ENCODE measurements at places on chromosomes 3 and 15.
A peak's percentile ranks its signal among the peaks of the same experiment; 100 is the strongest.

GRCh38 chr3:100780071-100780622 is 70.9 kb downstream of the TFG start:
- no peak for DNase-seq

DNA sequence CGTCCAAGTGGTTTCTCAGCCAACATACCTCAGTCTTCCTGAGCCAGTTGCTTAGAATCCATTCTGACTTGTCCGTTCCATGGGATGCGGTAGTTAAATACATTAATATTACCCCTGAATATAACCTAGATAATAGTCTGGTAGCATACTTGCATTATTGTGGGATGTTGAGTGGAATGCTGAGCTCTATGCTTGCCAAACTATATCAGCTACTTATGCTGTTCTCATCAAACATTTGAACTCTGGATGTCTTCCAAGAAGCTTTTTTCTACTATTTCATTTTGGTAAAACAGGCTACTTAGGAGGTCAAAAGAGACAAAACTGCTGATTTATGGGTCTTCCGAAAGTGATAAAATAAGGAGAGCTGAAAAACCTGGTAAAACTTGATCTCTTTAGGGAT is 429.5 kb downstream of the NAALADL2 start:
- DNase-seq: no peak

GRCh38 chr15:39114690-39115378 is 466.0 kb upstream of the THBS1 start:
- DNase-seq: no peak

DNA sequence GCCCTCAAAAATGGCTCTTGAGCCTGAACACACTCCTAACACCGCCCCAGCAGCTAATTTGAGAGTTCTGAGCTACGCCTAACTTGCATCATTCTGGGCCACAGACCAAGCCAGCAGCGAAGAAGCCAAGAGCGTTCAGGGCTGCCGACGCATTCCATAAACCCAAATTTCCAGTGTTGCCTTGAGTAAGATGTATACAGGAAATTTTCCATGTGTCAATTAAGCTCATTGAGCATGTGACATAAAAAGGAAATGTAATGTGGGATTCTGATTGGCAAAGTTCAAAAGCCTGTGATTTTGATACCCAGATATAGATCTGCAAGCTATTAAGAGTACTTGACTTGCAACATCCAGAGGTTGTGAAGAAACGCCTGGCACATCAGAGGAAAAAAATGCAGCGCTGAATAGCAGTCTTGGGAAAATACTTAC is 148.6 kb upstream of the NR2F2 start:
- DNase-seq: no peak

DNA sequence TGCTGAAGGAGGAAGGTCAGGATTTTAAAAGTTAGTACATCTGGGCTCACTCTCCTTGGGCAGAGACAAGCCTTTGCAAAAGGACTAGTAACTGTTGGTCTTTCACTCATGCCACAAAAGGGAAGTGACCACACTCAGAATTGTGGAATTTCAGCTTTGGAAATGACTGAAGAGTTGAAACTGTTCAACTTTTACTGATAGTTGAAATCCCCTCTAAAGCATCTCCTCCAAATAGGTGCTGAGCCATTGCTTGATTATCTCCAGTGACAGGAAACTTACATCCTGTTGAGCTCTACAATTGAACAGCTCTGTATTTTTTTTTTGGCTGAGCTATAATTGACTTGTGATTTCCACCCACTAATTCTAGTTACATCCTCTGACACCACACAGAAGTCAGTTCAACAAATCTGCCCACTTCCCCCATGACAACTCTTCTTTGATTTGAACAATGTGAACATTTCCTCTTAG is 254.8 kb upstream of the TPRG1 start:
- DNase-seq: no peak

GRCh38 chr3:40661284-40661683 is 136.5 kb downstream of the ZNF621 start:
- no peak for DNase-seq

- DNase-seq: no peak
Observed at GRCh38 chr3:177069514-177070329, 127.6 kb downstream of the TBL1XR1 start.

- no peak for DNase-seq
Observed at GRCh38 chr15:91586560-91586959, 266.9 kb upstream of the SLCO3A1 start.

- DNase-seq: no peak
Observed at GRCh38 chr15:85503151-85503799, 122.9 kb downstream of the AKAP13 start.

GRCh38 chr3:172749230-172749965 is 1.1 kb upstream of the ECT2 start:
- DNase-seq: no peak

DNA sequence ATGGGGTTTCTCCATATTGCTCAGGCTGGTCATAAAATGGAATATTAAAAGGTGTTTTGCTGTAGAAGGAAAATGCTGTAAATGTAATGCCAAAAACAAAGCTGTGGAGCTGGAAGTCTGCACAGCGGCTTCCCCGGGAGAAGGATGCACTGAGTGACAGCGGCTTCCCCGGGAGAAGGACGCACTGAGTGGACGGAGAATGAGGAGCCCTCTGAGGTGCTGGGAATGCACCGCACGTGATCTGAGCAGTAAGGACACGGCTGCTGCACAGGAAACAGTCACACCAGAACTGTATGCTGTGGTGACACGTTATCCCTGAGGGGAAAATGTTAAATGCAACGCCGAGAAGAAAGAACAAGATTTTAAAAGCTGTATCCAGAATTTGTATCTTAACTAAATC is 24.6 kb downstream of the TNK2 start:
- DNase-seq: no peak

DNA sequence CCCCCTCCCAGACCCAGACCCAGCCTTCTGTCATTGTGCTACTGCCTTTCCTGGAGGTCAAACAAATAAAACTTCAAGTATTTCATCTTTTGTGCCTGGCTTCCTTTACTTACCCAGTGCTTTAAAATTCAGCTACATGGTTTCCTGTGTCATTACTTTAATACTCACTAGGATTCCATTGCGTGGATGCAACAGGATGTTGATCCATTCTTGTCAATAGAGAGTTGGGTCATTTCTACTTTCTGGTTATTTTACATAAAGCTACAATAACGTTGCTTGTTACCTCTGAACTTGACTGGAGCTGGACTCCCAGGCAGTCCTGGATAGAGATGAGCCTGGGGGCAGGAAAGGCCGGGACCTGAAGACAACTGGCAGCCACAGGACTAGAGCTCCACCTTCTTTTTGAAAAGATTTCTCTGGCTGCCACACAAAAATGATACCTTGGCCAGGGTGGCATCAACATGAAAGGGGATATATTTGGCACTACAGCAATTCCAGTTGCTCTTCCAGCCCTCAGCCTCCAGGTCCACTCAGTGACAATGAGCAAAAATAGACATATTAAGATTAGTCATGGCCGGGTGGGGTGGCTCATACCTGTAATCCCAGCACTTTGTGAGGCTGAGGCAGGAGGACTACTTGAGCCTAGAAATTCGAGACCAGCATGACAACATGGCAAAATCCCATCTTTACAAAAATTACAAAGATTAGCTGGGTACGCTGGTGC is 23.3 kb upstream of the HEG1 start:
- DNase-seq: no peak

DNA sequence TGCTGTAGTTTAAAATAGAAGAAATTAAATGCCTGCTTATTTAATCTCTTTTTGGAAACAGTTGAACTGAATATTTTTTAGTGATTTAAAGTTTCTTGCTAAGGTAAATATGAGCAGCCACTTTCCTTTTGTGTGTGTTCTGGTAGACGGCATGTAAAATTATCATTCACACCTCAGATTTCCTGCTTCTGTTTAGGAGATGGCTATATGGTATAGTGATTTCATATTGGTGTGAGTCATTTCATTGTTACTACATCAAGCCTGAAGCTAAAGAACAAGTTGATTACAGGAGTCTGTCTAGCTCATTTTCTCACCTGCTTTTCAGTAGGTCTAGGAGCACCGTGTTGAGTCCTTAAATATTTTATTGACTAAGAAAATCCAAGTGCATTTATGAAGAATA is 2.2 kb downstream of the LRCH3 start:
- no peak for DNase-seq

DNA sequence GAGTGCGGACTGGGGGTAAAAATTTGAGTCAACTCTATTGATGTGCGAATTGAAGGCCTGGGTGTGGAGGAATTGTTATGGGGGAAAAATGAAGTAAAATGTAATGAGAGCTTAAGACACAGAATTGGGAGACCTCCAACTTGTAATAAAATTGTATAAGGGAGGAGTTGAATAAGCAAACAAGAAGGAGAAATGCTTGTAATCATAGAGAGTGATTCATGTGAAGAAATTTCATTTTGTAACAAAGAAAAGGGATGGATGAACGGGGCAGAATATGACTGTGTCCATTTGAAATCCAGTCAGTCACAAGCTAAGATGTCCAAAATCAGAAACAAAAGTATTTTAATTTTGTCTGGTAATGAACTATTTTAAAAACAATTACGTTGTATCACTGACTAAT is 552.3 kb downstream of the NAALADL2 start:
- no peak for DNase-seq

GRCh38 chr3:197404030-197404429 is 105.6 kb upstream of the DLG1 start:
- DNase-seq: no peak

- DNase-seq: no peak
Observed at GRCh38 chr15:68224108-68224507, 5.4 kb downstream of the CLN6 start.

DNA sequence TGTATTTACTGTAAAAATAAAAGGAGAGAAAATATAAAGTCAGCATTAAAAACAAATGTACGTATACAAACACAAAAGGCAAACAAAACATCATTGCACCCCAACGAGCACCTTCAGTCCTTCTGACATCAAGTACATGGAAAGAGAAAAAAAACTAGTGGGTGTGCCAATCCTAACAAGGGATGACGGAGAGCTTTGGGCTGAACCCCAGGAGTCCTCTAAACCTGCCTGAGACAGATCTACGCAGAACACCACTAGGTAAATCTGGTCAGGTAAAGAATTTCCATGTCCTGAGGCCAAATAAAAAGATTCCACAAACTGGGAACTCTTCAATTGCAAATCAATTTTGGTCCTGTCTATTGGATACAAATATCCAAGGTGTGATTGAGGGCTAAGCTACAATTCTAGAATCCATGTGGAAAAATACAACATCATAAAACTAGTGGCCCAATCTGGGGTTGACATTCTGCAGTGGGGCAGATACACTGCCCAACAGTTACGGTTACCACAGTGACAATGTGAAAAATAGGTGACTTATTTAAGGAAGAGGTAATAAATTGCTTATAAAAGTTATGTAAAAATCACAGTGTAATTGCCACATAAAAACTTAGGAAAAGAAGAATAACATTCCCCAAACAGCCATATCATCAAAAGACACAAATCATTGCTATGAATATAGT is 14.2 kb downstream of the IFT80 start:
- no peak for DNase-seq

GRCh38 chr3:112338021-112338726 is 5.2 kb downstream of the CD200 start:
- no peak for DNase-seq

DNA sequence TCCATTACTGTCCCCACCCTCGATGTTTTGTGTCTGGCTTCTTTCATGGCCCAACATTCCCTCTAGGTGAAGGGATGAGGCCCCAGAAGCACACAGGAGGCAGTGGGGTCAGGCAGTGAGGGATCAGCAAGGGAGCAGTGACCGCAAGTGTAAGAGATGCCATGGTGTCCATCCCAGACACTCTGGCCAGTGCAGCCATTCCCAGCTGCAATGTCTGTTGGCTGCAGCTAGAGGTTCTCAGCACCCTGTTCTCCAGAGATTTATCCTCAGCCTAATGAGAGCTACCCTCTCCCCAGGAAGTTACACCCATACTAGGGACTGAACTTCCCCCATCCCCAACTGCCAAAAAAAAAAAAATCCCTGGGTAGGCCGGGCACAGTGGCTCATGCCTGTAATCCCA is 40.2 kb downstream of the TRANK1 start:
- no peak for DNase-seq

GRCh38 chr15:100189849-100190248 is 151.9 kb downstream of the ADAMTS17 start:
- DNase-seq: no peak

GRCh38 chr3:156349111-156349510 is 205.8 kb downstream of the SSR3 start:
- no peak for DNase-seq

- DNase-seq: no peak
Observed at GRCh38 chr15:49242820-49243219, 72.8 kb downstream of the GALK2 start.

- no peak for DNase-seq
Observed at GRCh38 chr3:131560795-131561194, 58.0 kb upstream of the MRPL3 start.

- no peak for DNase-seq
Observed at GRCh38 chr15:38304481-38304880, 51.8 kb downstream of the SPRED1 start.

DNA sequence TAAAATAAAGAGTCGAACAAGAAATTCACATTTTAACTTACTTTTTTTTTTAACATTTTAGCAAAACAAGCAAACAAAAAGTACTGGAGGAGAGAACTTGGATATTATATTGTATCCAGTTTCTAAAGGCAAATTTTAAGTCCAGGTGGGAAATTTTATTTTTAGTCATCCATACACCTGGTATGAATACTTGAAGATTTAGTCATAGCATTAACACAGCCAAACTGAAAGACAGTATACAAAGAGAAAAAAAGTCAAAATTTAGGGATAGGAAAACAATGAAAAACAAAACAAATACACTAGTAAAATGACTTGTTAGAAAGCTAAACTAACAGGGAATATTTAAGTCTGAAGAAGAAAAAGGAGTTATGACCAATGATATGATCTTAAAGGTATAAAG is 69.1 kb downstream of the PROS1 start:
- DNase-seq: no peak

DNA sequence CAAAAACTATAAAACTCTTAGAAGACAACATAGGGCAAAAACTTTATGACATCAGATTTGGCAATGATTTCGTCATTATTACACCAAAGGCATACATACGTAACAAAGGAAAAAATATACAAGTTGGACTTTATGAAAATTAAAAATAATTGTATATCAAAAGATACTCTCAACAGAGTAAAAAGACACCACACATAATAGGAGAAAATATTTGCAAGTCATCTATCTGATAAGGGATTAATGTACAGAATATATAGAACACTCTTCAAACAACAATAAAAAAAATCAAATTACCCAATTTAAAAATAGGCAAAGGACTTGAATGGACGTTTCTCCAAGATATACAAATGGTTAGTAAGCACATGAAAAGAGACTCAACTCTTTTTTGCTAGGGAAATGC is 77.5 kb downstream of the RPL39L start:
- DNase-seq: no peak

GRCh38 chr15:47813748-47814384 is 96.6 kb downstream of the SEMA6D start:
- DNase-seq: peak; percentile 32

GRCh38 chr15:40702077-40702476 is 7.1 kb downstream of the RAD51 start:
- no peak for DNase-seq

GRCh38 chr15:89826671-89827655 is 12.3 kb upstream of the ANPEP start:
- no peak for DNase-seq
